ENCODE measurements at places on chromosomes 6 and 20. TPM values are rescaled to one million over a fixed set of nuclear protein-coding genes. Genes with fewer than 3 reads are reported as not detected.
A peak's percentile ranks its signal among the peaks of the same experiment; 100 is the strongest.

RAET1L gene
- not detected for total RNA-seq

PTCRA gene
- total RNA-seq = 6.2 TPM

BHLHE23 gene
- not detected for total RNA-seq

PLCB1 gene
- 19.7 TPM for total RNA-seq

TOMM6 gene
- total RNA-seq = 164 TPM

C4B gene
- total RNA-seq = 2.2 TPM

ANKRD66 gene
- total RNA-seq = not detected

AKAP7 gene
- 13.8 TPM for total RNA-seq

C20orf96 gene
- total RNA-seq = 1.6 TPM

OOEP gene
- total RNA-seq = not detected

DNA sequence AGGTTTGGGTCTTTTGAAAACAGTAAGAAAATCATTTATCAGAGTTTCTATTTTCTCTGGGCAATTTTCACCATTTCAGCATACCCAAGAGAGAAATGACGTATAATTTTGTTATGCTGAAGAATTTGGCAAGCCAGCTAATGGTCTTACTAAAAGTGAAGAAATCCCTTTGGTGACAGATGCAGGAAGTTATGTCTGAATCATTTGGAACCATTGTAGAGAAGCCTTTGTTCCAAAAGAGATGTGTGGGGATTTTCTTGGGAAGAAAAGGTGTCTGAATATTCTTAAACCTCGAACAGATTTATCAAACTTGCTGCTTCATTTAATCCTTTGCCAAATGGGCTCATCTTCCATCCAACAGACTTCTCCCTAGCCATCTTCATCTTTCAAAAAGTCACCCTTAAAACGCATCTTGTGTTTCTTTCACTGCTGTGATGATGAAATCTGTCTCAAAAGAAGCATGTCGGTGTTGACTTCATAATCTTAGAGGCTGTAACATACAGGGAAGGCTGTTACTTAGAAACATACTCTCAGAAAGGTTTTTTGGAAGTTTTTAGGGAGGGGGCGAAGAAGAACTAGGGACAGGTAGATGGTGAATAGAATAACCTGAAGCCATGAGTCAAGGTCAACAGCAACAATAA, 39.5 kb downstream of the CITED2 start:
- DNase-seq = no peak

GRCh38 chr6:558959-559358, 97.9 kb downstream of the HUS1B start:
- no peak for DNase-seq

GRCh38 chr6:84220809-84221409, 6.5 kb downstream of the CEP162 start:
- DNase-seq = peak; percentile 49

GRCh38 chr6:159109391-159109790, 59.8 kb upstream of the FNDC1 start:
- DNase-seq = no peak

- DNase-seq = peak; percentile 94
These were observed 74.1 kb downstream of the TFAP2C start for GRCh38 chr20:56702931-56703840.

GRCh38 chr6:131900231-131900630, 50.9 kb downstream of the CCN2 start:
- DNase-seq = no peak

DNA sequence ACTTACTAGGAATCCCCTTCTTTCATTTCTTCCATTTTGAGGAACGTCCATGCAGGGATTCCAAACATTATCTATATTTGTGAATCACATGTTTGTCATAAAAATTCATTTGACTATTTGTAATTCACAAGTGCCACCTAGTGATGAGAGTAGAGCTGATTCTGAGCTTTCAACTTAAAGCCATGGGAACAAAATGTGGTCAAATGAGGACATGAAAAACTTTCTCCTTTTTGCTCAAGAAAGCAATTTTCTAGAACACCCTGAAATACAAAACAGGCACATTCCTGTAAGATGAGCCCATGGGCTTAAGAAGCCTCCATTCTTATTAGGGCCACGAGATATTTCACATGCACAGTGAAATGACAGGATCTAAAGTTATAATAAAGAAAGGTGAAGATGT, 12.3 kb downstream of the MAP3K7 start:
- peak; percentile 16 for DNase-seq

GRCh38 chr6:148240861-148241477, 101.7 kb upstream of the SASH1 start:
- DNase-seq = no peak

DNA sequence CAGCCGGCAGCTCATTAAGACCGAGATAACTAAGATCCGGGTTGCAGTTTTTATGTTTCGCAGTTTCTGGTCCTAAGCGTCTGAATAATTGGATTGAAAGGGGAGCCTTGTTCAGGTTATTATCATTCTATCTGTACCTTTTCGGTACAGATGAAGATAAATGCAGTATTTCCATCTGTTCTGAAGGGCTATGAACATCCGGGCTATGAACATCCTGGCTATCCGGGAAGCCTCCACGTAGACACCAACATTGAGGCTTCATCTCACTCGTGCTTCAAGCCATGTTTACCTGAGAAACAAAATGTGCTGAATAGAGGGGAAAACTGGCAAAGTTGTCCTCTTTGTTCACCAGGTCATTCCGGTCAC, 399 bp upstream of the REPS1 start:
- no peak for DNase-seq

DNA sequence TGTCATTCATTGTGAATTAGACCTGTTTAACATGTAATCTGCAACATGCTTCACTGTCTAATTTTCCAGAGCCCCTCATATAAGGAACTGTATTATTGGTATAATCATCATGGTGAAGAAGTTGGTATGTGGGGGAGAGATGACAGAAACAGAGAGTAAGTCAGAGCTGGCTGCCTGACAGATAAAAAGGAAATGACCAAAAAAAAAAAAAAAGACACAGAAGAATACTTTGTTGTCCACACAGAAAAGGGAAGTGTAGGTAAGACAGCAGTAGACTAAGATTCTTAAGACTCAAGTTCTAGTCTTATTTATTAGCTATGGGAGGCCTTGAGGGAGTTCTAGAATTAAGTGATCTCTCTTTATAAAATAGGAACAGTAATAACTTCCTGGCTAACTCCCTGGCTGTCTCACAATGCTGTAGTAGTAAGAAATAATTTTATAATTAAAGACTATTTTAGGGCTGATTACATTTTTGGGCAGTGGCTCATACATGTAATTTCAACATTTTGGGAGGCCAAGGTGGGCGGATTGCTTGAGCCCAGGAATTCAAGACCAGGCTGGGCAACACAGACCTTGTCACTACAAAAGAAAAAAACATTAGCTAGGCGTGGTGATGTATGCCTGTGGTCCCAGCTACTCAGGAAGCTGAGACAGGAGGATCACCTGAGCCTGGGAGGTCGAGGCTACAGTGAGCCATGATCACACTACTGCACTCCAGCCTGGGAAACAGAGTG, 102.5 kb downstream of the PRL start:
- no peak for DNase-seq

DNA sequence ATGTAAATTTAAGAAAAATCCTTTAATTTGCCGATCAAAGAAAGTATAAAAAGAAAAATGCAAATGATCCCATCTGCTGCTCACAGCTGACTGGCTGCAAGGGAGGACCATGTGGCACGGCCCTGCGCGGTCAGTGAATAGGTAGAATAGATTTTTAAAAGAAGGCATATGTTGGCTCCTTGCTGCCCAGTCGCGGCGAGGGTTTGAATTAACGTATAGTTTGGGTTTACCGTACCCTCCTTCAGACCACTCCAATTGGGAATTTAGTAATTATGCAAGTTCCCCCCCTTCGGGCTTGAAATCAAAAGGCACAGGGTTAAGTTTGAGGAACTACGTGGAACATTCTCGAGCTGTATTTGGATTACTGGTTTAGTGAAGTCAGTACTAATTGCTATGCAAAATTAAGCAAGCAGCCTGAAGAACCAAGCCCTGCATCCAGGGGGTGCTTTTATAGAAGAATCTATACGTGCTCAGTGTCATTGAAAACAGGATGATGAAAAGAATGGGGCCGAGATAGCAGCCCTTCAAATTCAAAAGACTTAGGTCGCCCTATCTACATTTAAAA, 1.1 kb upstream of the BEND3 start:
- peak; percentile 51 for DNase-seq

DNA sequence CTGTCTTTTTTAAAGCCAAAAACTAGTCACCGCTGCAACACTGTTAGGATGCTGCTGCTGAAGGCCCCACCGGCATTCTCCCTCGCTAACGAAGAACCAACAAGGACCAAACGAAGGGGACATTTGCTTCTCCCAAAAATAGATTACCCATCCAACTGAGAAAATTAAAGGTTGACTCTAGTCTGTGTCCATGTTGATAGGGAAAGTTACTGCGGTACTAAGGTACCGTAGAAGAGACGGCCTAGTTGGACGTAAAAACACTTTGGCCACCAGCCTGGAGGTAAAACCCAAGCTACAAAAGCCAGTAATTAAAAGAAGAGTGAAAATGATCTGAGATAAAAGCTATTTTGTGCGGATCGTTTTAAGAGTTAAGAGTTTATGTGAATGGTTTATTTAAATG, 11.8 kb upstream of the FOXF2 start:
- DNase-seq = no peak

- DNase-seq = no peak
These were observed 405.0 kb downstream of the UTRN start for GRCh38 chr6:144690133-144690532.

- no peak for DNase-seq
These were observed 46.5 kb downstream of the KCNQ2 start for GRCh38 chr20:63425846-63426485.

DNA sequence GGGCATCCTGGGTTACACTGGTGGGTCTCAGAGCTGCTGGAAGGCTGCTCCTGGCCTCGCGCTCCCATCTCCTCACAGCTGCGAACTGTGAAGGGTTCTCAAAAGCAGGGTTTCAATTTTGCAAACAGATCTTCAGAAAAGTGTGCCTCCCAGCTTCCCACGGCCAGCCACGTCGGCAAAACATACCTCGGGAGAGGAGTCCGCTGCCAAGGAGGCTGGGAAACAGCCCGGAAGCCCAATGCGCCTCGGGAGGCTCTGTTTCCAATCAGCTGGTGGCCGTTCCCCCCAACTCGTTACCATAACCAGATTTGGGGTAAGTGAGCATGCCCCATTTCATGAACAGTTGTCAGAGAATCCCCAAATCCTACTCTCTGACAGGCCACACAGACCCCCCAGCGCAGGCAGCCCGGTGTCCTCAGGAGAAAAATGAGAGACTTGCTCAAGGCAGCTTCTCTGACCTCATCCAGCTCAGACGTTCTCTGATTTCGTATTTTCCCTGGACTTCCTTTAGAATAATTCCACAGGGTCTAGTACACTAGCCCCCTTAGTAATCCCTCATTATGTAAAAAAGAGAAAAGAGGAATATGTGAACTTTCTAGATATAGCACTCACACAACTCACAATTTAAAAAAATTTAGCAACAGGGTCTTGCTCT, 98.4 kb downstream of the SNX5 start:
- DNase-seq = no peak

GRCh38 chr6:37630281-37630799, 67.3 kb downstream of the MDGA1 start:
- DNase-seq = peak; percentile 37

GRCh38 chr6:22313796-22314195, 17.0 kb upstream of the PRL start:
- no peak for DNase-seq

DNA sequence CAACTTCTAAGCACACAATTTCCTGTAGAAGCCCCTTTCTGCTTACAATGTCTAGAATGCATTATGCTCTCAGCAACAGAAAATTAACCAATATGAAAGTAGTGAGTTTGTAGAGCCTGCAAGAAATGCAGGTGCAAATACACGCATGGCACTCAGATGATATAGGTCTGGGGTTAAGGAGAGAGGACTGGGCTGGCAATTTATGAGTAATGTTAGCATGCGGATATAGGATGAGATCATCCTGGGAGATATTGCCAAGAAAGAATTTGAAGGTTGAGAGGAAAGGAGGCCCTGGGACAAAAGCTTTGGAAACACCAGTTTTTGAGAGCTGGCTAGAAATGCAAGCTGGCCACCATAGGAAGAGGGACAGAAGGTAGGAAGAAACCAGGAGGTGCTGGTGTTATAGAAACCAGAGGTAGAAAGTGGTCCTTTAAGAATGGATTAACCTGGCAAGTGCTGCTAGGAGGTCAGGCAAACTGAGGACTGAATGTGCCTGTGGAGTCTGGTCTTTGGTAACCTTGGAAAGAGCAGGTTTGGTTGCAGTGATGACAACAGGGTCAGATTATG, 183.2 kb upstream of the MYLIP start:
- no peak for DNase-seq

GRCh38 chr6:35972471-35973367, 51.7 kb downstream of the SLC26A8 start:
- peak; percentile 20 for DNase-seq

- DNase-seq = no peak
These were observed 3.6 kb downstream of the B3GALT4 start for GRCh38 chr6:33280539-33280938.

DNA sequence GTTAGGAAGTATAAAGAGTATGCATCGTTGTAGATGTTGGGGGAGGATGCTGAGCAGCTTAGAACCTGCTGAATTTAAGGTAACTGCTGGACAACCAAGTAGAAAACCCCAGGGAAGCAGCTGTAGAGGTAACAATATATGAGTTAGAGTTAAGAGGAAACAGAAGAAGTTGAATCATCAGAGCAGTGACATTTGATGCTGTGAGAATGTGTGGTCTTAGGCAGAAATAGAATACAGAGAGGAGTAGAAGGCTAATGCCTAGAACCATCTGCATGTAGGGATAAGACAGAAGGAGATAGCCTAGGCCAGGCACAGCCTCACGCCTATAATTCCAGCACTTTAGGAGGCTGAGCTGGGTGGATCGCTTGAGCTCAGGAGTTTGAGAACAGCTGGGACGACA, 22.6 kb upstream of the DYNLRB1 start:
- no peak for DNase-seq

GRCh38 chr20:62516338-62516737, 40.5 kb upstream of the GATA5 start:
- peak; percentile 56 for DNase-seq

DNA sequence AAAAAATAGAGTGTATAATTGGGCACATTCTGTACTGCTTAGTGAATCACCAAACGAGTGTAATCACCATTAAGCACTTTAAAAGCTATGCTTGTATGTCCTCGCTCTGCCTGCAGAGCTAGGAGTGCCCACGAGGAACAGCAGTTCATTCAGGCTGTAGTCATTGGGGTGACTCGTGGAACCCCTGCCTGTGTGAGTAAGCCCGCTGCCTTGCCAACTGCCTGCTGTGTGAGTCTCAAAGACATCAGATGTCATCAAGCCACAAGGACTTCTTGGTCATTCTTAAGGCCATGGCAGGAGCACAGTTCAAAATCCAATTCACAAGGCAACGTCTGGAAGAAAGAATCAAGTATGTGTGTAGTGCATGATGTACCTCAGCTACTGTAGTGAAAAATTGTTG, 60.4 kb downstream of the FOXO3 start:
- no peak for DNase-seq

GRCh38 chr6:15313367-15313766, 67.5 kb downstream of the JARID2 start:
- DNase-seq = no peak

- DNase-seq = no peak
These were observed 77.9 kb downstream of the FKBP5 start for GRCh38 chr6:35610830-35611229.

All from SK-MEL-5 (cell line).